ENCODE measurements at places on chromosomes 1 and 21.

GRCh38 chr1:4137621-4138415, 237.7 kb upstream of the C1orf174 start:
- no peak for DNase-seq

- DNase-seq: no peak
Observed at GRCh38 chr21:14560555-14560954, 14.4 kb upstream of the SAMSN1 start.

- DNase-seq: no peak
Observed at GRCh38 chr1:55747408-55747841, 532.3 kb upstream of the USP24 start.

- DNase-seq: no peak
Observed at GRCh38 chr1:176691251-176692228, 228.6 kb downstream of the PAPPA2 start.

- no peak for DNase-seq
Observed at GRCh38 chr1:35111106-35111505, 31.9 kb downstream of the ZMYM1 start.

DNA sequence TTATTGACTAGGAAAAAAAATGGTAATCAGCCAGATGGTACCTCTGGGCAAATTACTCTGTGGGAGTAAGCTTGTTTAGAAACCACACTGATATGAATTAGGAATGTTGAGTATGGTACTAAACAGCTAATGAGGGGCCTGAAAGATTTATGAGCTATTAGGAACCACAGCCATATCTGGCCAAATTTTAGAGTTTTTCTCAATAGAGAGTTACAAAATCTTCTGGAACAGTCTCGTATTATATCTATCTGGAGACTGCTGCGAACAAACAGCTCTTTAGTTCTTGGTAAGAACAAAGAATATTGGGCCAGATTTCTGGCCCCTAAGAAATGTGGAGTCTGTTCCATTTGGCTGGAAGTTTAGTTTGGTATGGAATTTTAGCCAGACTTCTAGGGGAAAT, 4.9 kb upstream of the PODN start:
- DNase-seq: no peak

DNA sequence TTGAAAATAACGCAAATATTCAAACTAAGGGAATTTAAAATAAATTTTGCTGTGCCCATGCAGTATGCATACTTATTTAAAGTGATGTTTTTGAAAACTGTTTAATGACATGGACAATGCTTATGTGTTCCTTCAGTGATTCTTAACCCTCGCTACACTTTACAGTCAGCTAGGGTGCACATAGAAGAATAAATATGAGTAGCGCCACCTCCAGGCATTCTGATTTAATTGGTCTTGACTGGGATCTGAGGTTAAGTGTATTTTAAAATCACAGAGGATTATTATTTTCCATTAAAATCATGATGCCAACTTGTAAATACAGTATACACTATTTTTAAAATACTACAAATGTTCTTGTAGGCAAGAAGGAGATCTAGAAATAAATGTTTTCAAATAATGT, 373.5 kb upstream of the ADGRL4 start:
- no peak for DNase-seq

GRCh38 chr1:29453502-29454240, 217.3 kb downstream of the PTPRU start:
- DNase-seq: no peak

- DNase-seq: no peak
Observed at GRCh38 chr1:231272173-231272572, 31.2 kb downstream of the GNPAT start.

DNA sequence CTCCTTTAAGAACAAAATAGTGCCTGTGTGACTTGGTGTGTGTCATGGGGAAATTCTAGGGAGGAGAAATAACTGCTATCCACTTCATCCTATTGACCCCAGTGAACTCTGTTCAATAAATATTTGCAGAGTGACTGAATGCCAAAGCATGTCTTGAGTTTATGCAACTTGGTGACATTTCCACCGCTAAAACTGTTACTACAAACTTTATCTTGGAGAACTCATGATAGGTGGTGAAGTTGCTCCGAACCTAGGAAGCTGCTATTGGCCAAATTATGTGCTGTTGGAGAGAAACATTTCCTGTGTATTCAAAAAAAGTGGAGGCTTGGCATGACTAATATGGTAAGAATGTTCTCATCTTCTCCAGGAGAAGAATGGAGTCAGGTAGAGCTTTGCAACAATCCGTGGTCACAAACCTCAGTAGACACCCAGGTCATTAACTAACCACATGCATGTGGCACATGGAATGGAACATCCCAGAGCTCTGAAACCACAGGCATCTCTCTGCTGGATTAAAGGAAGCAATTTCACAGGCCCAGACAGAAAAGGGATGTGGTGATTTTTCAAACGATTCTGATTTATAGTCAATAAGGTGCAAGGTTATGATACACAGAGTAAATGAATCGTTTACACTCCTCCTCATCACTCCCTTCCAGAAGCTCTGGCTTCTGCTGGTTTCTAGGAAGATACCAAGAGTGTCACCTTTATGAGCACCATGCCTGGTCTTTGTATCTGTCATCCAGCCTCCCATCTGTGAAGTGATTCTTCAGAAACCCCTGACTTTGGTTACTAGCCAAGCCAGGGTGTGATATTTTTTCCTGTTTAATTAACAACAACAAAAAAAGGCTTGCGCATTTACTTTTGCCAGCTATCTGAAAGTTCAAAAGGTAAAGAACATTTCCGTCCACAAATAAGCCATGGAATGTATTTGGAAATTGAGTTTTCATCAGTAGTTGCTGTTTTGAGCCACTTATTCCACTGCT, 361.1 kb downstream of the TGFB2 start:
- DNase-seq: no peak

DNA sequence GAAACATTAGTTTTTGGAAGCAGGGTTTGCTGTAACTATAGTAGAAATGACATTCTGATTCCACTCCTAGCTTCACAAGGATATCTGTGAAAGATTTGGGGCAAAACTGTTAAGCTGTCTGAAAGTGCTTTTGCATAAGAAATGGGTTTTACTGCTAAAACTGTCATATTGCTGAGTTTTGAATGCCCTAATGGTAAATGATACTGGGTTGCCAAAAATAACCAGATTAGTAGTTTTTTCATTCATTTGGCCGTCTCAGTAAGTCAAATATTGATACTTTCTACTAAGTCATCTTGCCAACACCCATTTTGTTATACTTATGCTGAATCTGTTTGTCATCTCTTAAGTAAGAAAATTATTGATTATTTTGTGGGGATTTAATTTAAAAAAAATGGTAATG, 399 bp upstream of the PTPRC start:
- DNase-seq: no peak

- DNase-seq: no peak
Observed at GRCh38 chr1:186165303-186165702, 209.8 kb downstream of the TPR start.

DNA sequence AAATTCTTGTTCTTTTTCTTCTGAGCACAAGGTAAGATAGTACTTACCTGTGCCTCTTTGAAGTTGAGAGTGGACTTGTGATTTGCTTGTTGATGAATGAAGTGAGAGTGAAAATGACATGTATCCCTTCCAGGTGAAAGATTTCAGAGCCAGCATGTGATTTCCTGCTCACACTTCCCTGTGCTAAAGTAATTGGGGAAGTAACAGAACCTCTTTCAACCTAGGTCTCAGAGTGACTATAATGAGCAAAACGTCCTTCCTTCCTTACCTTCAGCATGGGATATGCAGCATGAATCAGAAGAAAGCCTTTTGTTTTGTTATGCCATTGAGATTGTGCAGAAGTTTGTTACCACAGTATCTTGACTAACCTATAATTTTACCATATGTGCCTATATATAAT, 24.6 kb downstream of the RAVER2 start:
- peak; percentile 4 for DNase-seq

- no peak for DNase-seq
Observed at GRCh38 chr1:202242080-202242419, 48.5 kb downstream of the LGR6 start.

GRCh38 chr1:24253571-24253970, 65.6 kb upstream of the GRHL3 start:
- no peak for DNase-seq

DNA sequence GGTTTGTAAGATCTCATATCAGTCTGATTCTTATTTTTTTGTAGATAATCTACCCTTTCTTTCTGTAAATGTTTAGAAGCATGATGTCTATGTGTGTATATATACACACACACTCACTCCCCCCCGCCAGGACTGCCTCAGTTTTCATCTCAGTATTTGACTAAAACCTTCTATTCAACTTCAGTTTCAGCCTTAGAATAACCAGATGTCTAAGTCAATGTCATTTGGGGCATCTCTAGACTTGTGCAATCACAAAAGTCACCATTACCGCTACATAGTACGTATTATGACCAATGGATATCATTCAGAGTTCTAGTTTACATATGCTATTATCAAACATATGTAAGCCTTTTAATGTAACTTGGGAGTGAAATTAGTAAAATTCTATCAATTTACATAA, 53.3 kb upstream of the BOLA1 start:
- DNase-seq: peak; percentile 19

DNA sequence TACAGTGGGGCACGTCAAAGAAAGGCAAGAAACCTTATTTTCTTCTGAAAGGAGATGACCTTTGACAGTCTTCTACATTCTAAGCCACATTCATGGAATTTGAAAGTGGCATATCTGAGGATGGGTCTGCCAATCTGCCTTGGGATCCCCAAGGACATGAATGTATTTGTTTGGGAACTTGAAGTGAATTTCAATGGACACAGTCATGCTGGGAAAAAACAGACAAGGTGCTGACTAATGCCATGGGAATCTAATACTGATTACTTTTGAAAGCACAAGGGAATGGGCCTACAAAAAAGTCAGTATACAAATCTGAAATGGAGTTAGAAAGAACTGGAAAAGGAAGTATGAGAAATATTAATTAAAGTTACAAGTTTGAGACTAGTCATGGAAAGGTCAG, 128.8 kb downstream of the KCNJ6 start:
- no peak for DNase-seq

DNA sequence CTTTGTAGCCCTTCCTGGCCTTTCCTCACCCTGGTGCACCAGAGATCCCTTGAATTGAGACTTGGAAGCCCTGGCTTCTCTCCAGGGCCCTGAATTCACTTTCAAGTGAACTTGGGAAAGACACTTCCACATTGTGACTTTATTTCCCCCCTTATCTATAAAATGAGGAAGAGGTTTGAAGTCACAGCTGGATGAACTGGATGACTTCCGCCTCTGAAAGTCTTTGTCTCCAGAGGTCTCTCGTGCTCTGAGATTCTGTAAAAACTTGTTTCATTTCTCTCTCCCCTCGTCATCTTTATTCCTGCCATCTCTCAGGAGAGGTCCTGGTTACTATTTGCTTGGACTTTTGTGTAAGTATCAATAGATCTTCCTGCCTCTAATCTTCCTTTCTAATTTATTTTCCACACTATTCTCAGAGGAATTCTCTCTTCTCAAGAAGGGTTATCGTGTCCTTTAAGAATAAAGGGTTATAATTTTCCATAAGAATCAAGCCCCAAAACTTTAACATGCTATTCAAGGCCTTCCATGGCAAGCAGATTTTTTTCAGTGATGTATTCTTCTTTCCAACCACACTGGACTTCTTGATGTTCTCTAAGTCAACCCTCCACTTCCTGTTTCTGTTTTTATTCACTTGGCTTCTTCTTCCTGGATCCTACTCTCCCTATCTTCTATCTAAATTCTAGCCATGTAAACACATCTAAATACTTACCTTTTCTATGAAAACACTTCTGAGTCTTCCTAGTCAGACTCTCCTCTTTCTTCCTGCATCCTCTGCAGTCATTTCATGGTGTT, 6.5 kb upstream of the RPTN start:
- no peak for DNase-seq

DNA sequence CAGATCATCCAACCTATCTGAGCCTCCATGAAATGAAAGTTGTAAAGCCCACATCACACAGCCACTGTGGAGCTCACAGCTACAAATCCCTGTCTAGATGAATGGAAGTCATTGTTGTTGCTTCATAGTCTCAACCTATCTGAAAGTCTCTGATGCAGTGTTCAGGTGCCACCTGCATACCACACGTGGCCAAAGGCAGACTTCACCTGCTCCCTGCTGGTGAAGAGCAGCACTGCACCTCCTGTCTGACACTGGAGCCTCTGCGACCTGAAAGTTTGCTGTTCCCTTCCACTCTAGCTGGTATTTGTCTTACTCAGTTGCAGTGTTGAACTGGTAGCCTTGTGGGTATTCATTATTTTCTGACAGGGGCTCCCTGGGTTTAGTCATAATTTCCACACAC, 18.4 kb downstream of the LORICRIN start:
- peak; percentile 20 for DNase-seq

- no peak for DNase-seq
Observed at GRCh38 chr1:92211166-92211565, 6.5 kb upstream of the C1orf146 start.

GRCh38 chr1:31574749-31575368, 1.5 kb upstream of the TINAGL1 start:
- no peak for DNase-seq

DNA sequence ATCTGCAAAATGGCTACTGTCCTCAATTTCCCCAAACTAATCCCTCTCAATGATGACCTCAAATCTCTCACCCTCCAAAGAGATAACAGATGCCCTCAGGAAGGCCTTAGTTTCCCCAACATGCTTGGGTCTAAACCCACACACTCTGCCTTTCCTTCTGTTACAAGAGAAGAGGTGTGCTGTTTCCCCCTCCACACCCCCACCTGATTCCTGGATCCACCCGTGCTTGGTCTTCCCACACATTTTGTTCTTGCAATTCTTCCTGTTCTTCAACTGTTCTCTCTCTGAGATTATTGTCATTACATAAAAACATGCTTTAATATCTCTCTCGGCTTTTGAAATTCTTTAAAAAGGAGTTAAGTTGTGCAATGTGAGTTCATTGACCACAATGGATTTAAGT, 5.7 kb upstream of the CBR3 start:
- no peak for DNase-seq

- no peak for DNase-seq
Observed at GRCh38 chr1:24961961-24962861, 32.1 kb upstream of the RUNX3 start.

DNA sequence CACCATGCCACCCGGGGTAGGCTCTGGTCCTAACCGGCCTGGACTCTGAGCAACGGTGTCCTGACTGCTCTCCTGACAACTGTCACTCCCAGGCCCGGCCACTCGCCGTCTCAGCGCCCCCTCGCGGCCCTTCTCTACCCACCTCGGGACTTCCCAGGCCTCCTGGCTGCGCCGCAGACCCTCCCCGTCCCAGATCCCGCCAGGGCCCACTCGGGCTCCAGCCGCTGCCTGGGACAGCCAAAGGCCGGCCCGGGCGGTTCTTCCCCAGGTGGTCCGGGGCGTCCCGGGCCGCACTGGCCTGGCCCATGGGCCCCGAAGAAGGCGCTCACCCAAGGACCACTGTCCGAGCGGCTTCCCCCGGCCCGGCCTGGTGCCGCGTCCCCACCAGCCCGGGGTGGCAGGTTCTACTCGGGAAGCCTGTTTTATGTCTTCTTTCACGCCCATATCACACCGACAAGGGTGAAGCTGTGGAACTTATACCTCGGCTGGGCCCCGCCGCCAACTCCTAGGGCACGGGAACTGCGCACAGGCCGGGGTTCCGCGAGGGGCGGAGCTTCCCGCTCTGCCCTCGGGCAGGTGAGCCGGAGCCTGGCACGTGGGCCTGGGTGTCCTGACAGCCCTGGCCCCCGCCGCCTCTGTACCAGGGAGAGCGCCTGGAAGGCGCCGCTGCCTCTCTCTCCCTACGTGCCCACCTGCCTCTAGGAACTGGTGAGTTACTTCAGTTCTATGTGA, 138.3 kb downstream of the TTLL7 start:
- DNase-seq: peak; percentile 49
